GM12864 (cell line): ENCODE measurements at places on chromosomes 1 and 21.

DNA sequence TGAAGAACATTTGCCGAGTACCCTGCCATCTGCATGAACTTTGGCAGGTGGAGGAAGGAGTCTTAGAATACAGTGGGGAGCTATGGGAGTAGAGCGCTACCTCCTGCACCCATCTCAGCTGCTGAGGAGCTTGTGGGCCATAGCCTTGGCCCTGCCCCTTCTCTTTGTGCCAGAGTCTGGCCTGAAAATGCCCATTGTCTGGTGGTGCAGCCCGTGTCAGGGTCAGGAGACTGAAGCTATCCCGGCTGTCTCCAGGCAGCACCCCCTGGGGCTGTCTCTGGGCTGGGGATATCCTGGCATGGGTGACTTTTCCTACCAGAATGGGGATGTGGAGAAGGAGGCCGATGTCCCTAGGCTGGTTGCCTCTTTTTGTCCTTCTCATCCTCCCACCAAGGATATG, 7.3 kb downstream of the IPO13 start:
- no peak for DNase-seq

- DNase-seq: no peak
Observed at GRCh38 chr1:13823126-13823880, 123.3 kb downstream of the PRDM2 start.

DNA sequence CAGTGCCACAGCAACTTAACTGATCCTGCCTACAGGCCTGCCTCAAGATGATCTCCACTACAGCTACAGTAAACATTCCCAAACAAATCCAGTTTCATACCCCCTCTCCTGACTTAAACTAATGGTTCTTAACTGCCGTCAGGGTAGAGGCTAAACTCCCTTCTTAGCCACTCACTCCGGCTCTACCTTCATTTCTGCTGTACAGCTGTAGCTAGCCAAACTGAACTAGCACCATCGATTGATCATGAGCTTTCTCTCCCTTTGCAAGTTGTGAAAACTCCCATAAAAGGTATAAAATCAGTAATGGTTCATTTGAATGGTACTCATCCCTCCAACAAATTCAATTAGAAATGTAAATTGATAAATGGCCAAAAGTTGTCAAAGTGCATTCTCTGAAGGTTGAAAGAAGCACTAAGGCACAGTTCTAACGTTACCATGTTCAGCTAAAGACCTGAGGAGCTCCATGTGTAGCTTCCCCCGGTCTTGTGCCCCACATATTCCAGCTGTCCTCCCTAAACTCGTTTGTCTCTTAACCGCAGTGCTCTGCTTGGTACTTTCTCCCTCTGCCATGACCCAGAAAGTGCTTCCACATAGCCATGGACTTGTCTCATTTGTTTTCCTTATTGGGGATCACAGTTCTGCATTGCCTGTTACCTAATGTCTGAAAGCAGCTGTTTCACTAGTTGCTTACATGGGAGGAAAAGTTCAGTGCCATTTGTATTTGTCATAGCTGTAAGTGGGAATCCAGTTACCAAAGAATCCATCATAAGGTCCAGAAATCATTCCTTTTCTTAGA, 49.8 kb downstream of the DHX9 start:
- DNase-seq: no peak

GRCh38 chr21:38495696-38496095, 2.6 kb downstream of the ERG start:
- no peak for DNase-seq

- DNase-seq: no peak
Observed at GRCh38 chr1:15080328-15081007, 73.1 kb upstream of the TMEM51 start.

DNA sequence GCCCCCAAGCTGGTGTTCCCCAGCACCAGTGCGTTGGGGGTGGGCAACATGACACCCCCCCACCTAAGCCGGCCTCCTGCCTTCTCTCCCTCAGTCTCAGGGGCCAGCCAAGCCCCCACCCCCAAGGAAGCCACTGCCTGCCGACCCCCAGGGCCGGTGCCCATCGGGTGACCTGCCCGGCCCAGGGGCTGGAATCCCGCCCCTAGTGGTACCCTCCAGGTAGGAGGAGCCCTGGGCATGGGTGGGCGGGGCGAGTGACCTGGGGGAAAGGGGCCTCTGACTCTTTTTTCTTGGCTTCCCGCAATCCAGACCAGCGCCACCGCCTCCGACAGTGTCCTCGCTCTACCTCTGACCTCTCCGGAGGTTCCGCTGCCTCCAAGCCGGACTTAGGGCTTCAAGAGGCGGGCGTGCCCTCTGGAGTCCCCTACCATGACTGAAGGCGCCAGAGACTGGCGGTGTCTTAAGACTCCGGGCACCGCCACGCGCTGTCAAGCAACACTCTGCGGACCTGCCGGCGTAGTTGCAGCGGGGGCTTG, 1.3 kb upstream of the EFNA4 start:
- no peak for DNase-seq

GRCh38 chr1:224996266-224996665, 66.8 kb downstream of the DNAH14 start:
- DNase-seq: no peak

DNA sequence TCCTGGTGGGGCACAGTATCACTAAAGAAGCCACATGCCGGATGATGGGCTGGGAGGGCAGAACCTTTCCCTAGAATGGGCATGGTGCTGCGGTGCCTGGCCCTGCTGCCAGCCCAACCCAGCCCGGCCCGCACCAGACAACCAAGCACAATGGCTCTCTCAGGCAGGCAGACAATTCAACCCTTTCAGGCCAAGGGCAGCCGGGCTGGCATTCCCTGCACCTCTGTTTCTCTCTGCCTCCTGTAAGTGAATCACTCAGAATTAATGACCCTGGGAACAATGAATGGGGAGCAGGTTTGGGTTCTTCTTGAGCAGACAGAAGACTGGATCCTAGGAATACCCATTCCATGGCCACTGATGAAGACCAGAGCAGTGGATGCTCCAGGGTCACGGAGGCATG, 41.0 kb upstream of the IFFO2 start:
- no peak for DNase-seq

- DNase-seq: no peak
Observed at GRCh38 chr1:235607284-235607683, 42.3 kb downstream of the GNG4 start.
